ENCODE measurements at places on chromosomes 7 and 10.

GRCh38 chr10:58608351-58608750, 95.7 kb downstream of the BICC1 start:
- no peak for DNase-seq

DNA sequence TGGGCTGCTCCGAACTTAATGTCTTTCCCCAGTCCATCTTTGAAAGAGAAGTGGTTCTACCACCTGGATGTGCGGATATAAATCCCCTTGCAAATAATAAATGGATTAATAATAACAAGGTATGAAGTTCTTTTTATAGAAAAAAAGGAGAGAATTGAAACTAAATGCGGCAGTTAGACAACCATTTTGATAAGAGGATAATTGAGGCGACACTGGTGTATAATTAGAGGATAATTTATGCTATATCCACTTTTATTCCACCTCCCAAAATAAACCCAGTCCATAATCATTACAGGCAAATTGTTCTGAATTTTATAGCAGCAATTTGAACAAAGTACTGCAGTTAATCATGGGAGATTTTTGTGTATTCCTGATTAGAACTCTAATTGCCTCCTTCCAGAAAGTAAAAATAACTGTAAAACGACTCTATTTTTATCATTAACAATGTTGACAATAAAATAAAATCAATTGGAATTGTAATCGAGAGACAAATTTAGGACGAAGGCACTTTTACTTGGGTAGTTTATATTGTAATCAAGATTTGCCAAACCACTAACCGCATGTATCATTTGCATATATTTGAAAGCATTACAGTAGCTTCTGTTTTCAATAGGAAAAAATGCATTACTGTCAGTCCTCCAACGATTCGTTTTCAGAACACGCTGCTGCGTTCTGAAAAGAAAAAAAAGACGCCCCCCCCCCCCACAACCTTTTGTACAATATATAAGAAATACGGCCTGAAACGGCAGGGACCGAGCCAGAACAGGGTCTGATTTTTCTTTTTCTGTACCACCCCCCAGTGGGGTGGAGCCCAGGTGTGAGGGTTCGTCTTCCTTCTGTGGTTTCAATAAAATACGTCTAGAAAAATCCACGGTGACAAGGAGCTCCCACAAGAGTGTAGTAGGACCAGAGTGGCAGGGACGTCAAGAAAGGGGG, 838 bp upstream of the DLX6 start:
- DNase-seq, result no peak

DNA sequence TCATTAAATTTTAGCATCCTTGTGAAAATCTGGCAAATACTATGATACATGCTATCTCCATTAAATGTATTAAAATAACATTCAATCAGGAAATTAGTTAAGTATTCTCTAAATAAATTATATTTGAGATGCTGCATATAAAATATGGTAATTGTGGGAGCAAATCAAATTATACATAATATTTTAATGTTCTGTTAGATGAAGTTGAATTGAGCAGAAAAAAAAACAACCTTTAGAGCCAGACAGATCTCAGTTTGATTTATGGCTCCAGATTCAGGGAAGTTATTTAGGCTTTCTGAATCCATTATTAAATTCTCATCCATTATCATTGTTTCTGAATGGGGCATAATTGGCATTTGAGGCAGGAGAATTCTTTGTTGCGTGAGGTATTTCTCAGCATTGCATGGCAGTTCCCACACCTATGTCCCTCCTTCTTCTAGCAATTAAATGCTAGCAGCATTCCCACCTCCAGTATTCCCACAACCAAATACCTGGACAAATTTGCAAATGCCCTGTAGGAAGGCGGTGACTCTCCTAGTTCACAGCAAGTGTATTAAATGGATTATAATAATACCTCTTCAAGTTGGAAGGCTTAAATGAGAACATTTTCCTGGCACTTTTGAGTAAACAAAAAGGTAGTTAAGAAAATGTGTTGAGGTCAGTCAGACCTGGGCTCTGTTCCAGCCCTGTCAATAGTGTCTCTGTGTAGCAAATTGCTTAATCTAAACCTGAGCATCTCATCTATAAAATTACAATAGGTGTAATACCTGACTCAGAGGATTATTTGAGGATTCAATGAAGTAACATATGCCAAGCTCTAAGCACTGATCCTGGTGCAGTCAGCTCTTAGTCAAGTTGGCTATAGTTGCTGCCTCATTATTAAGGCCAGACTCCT, 108.9 kb downstream of the RNLS start:
- no peak for DNase-seq

DNA sequence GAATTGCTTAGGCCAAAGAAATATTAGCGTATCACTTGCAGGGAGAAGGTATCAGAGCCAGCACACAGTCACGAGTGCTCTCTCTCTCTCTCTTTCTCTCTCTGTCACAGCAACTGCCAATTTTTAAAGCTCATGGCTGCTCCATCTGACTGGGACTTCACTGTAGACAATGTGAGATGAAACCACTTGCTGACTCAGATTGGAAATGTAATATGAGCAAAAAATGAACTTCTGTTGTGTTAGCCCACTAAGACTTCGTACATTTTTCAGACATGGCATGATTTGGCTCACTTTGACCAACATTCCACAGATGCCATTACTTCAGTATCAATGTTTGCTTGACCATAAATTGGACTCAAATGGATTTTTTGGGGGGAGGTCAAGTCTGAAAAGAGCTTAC, 68.1 kb downstream of the DGKB start:
- peak; percentile 73 for DNase-seq

GRCh38 chr7:80385508-80385907, 126.4 kb downstream of the GNAT3 start:
- no peak for DNase-seq

GRCh38 chr7:155992974-155993373, 180.7 kb upstream of the SHH start:
- no peak for DNase-seq

DNA sequence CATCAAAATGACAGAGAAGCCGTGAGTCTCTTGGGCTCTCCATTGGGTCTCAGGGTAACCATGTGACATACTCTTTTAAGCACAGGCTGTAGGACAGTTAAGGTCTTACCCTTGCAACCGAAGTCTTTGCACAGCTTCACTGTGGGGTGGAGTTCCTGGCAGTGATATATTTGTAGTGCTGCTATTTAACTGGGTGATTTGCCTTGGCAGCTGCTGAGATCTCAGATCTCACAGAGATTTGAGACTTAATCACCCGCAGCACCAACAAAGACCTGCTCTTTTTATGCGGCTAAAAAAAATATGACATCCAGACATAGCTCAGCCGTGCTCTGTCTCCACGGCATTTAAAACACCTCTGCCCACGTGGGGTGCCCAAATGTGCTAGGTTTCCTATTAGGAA, 63.4 kb upstream of the NPTX2 start:
- no peak for DNase-seq

GRCh38 chr10:16439295-16439694, 2.5 kb downstream of the PTER start:
- no peak for DNase-seq

DNA sequence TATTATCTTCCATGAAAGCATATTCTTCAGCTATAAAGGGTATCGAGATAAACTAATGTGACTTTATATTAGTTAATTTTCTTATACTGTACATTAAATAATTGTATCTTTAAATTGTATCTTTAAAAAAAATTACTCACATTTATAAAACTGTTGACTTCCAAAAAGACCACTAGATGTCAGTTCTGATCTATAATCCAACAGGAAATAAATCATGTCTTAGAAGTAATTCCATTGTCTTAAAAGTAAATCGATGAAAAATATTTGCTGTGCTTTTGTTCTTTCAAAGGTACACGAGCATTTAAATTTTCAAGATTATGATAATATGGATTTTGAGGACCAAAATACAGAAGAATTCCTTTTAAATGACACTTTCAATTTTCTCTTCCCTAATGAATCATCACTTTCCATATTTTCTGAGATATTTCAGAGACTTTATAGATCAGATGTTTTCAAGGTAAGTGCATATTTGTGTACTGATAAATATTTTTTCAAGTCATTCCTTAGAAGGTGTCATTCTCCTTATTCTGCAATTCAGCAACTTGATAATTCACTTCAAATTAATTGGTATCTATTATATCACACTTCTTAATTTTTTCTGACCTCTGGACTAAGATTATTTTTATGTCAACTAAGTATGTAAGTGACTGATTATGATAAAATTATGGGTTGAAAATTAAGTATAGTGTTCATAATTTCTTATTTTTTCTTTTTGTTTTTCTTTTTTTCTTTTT, 138.5 kb downstream of the CPED1 start:
- no peak for DNase-seq

GRCh38 chr7:152424348-152425108, 11.3 kb downstream of the KMT2C start:
- no peak for DNase-seq

GRCh38 chr7:116575853-116576252, 51.0 kb downstream of the CAV1 start:
- no peak for DNase-seq

GRCh38 chr7:135719688-135720087, 8.3 kb downstream of the SLC13A4 start:
- DNase-seq, result no peak

DNA sequence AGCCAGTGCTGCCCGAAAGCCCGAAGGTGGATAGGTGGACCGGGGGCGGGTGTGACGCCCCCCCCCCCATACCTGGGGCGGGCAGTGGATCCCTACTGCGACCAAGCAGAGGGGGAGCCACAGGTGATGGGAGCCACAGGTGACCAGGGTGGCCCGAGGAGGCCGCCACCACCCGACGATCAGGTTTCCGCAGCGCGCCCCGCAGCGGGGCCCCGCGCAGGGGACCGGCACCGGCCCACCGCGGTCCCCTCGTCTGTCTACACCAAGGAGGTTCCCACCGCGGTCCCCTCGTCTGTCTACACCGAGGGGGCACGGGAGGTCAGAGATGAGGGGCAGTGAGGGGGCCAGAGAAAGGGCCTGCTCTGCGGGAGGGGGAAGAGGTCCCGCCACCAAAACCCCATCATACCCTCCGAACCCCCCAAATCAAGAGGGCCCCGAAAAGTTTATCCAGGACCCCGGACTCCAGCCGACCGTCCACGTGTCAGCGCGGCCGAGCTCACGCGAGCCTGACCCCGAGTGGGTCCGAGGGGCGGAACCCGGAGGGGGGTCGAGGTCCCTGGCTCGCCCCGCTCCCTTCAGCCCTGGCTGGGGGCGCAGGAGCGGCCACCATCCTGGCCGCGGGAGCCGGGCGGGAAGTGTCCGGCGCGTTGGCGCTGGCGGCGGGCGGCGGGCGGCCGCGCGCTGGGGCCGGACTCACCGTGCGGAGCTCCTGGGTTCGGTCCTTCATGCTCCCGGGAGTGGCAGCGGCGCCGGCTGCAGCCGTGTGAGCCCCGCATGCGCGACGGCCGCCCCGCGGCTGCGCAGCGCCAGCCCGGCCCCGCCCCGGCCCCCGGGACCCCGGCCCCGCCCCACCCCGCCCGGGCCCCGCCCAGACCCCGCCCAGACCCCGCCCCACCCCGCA, at the start of gene STX1A:
TSS of gene STX1A (minus strand) at position 765 of the 901 bp plus-strand sequence. CDS start at position 727, 38 bp downstream.
- no peak for DNase-seq

DNA sequence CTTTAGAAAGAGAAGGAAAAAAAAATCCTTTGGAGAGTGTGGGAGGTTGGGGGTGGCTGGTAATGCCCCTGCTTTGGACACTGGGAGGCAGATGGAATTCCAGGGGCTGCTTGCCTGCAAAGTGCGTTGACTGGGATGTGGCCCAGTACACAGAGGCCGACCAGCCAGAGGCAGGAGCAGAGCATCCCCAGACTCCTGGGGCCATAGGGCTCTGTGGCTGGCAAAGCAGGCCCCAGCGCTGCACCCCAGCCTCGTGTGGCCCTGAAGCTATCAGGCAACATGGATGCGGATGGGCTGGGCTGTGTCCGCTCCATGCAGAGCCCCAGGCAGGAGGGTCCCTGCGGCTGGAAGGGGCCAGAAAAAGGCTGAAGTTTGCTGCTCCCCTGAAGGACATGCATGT, 361.6 kb upstream of the FZD8 start:
- no peak for DNase-seq

DNA sequence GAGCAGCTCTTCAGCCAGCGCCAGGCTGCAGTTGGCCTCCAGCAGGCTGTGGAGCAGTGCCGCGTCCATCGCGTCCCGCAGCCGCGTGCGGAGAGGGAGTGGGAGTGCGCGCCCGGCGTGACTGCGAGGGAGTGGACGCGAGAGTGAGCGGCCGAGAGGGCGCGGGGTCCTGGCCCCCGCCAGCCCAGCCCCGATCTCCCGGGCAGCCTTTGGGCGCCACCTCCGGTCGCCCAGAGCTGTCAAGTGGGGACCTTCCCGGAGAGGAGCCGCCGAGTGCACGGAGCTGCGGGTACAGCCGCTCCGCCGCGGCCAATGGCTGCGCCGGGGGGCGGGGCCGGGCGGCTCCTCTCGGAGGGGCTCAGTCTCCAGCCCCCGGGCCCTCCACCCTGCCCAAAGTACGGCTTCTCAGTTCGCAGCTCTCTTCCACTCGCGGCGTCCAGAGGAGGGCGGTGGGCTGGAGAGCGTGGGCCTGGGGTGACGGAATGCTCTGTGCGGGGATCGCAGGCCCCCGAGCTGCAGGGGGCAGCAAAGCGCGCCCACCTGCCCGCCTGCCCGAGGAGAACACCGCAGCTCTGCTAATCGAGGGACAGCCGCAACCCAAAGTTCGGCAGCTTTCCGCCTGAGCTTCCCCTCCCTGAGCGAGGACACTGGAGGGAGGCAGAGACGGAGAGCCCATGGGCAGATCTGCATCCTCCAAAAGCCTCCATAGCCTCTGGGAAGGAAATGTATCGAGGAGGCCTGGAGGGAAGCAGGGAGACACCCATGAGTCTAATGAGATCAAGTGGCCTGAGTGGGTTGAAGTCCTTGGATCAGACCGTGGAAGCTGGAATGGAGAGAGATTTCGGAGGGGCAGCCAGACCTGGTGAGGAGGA, at the start of gene CRHR2:
TSS of gene CRHR2 (minus strand) at position 245 of the 872 bp plus-strand sequence. CDS start at position 69, 176 bp downstream.
- DNase-seq, result no peak

DNA sequence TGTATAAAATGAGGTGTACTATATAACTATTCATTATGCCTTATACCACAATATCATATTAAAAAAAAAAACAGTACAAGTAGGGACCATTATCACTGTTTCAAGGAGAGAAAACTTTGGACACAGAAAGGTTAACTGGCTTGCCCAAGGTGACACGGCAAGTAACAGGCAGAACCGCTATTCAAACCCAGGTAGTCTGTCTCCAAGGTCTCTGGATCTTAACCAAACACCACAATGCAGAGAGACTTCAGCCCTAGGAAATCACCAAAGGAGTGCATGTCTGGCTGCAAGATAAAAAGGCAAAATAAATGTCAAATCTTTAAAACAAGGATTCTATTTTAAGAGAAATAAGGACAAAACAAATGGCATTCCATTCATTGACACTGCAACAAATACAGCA, 56.3 kb downstream of the CADPS2 start:
- DNase-seq, result no peak

- no peak for DNase-seq
Measured at GRCh38 chr10:118812393-118812740, 57.6 kb upstream of the CACUL1 start.

DNA sequence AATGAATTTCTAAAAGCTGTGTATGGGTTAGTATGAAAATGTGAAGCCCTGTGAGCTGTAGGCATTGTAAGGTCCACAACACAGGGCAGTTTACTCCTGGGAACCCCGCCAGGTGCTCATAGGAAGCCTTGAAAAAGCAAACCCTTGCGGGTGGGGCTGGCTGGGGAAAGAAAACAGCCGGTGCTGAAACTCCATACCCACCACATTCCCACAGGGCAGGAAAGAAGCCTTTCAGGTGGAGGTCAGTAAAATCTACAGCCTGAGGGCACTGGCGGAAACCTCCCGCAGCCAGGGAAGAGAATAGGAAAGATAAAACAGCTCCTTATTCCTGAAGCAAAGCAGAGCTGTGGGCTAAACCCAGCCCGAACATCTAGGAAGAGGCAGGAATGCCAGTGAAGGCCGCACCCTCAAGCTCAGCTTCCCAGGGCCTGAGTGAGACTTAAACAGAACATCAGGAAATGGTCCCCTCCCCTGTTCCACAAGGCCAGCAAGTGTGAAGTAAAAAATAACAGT, 34.7 kb downstream of the PODXL start:
- DNase-seq, result no peak

Measured in HS-27A (cell line).